ENCODE measurements at places on chromosomes 11 and 22.

DNA sequence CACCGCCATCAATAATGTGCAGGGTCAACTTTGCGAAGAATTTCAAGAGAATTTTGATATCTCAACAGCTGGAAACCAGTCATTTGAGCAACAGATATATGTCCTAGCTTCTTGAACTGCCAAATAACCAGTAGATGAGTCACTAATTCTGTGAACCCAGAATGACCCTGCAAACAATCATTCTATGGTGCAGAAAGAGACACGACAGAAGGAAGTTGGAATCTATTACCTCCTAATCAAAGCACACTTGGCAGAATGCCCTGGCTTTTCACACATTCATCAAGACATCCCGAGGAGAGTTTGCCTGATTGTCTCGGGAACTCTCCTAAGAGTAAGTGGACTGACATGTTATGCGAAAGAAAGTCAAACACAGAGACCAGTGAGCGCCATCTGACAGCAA lies 621.1 kb downstream of the OPCML start:
- DNase-seq: no peak

GRCh38 chr11:71080239-71081097 lies 171.9 kb downstream of the SHANK2 start:
- peak; percentile 80 for DNase-seq

- DNase-seq: no peak
These were observed 532.8 kb downstream of the OPCML start for GRCh38 chr11:132999516-132999915.

DNA sequence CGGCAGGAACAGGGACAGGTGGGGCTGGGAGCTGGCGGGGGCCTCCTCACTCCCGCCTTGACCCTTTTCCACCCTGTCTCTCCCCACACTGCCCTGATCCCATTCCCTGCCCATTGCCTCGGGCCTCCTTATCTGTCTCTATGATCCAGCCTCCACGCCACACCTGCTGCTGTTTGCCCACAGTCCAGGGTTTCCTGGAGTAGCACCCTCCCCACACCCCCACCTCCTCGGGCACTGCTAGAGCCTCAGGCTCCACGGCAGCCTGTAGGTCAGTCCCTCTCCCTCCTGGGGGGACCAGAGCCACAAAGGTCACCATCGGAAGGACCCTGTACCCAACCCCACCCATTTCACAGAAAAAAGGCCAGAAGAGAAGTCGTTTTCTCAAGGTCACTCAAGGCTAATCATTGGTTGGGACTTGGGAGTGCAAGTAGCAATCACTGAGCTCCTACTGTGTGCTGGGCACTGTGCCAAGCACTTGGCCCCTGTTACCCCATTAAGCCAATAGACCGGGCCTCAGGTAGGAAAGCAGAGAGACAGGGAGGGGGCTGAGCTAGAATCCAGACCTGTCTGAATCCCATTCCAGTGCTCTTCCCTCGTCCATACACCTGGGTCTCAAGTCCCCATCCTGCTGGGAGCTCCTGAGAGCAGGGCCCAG lies 71.8 kb downstream of the PDE2A start:
- peak; percentile 25 for DNase-seq

DNA sequence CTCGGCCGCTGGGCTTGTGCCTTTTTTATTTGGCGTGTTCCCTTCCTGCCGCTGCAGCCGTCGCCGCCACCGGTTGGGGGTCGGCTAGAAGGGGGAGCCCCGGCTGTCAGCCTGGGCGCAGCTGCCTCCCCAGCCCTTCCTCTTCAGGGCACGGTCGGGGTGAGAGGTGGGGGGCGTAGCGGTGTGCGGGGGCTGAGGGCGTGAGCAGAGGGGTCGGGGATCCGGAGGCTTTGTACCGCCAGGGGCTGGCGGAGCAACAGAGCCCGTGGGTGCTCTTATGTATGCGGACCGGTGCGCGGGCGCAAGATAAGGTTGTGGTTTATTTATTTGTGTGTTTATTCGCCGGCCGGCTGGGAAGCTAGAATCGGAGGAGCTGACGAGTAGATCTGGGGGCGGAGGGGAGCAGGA lies 477 bp downstream of the ZBTB16 start:
- DNase-seq: no peak

DNA sequence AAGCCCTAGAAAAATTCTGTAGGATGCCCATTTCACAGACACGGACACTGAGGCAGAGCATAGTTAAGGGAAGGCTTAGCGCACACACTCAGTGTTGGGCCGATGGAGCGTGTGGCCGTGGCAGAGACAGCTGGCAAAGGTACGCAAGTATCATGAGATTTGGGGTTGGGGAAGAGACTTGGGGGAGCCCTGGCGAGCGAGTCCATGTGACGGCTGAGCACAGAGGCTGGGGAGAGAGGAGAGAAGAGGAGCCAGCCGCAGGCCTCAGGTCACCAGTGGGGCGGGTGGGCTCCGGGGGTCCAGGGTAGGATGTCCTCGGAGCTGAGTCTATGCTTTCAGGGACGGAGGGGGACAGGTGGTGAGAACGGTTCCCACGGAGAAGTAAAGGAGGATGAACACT lies 311.3 kb downstream of the CTTN start:
- no peak for DNase-seq

DNA sequence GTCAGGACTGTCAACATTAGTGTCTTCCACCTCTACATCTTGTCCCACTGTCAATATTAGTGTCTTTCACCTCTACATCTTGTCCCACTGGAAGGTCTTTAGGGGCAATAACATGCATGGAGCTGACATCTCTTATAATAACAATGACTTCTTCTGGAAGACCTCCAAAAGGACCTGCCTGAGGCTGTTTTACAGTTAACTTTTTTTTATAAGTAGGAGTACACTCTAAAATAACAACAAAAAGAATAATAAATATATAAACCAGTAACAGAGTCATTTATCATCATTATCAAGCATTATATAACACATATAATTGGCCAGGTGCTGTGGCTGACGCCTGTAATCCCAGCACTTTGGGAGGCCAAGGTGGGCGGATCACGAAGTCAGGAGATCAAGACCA lies 57.5 kb downstream of the PAK1 start:
- DNase-seq: no peak

DNA sequence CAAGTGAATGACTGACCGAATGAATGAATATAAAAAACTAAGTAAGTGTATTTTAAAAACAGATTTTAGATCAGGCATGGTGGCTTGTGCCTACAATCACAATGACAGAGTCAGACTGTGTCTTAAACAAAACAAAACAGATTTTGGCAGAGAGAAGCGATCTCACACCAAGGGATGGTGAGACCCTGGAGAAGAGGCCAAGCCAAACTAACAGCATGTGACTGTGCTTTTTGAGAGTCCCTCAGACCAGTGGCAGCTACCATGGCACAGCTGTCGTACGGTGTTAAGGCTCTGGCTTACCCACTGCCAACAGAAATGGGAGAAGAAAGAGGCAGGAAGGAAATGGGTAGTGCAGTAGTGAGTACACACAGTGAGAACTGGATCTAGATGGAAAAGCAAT lies 60.6 kb downstream of the SGSM3 start:
- DNase-seq: no peak

DNA sequence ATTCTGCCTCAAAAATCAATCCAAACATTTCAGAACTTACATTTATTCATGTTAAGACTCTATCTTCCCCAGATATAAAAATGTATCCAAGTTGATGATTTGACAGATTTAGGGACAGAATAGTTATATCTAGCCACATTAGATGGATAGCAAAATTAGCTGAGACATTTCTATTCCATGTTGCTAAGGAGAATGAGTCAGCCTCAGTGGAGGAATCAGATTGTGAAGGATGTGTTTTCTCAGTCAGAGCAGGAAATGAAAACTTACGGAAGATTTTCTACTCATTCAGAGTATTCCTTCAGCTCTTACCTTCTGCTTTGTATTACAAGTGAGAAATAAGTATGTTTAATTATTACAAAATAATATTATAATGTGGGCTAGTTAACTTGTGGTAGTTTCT lies 556.3 kb upstream of the ANO3 start:
- DNase-seq: no peak

DNA sequence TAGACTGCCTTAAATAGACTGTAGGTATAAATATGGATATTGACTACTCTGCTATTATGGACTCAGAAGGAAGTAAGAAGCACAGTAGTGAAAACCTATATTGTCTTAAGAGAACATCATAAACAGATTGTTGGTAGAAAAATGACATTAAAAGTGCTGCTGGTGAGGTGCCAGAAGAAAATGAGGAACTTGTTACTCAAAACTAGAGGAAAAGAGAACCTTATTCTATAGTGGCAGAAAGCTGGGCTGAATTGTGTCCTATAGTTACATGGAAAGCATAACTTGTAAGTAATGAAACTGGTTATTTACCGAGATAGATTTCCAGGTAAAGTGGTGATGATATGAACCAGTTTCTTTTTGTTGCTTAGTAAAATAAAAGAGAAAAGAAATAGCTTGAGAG lies 109.7 kb upstream of the CTSC start:
- no peak for DNase-seq
